ENCODE measurements at places on chromosomes 4 and X.
A peak's percentile ranks its signal among the peaks of the same experiment; 100 is the strongest.

GRCh38 chrX:66914080-66914479, 275.2 kb upstream of the EDA2R start:
- DNase-seq = no peak

DNA sequence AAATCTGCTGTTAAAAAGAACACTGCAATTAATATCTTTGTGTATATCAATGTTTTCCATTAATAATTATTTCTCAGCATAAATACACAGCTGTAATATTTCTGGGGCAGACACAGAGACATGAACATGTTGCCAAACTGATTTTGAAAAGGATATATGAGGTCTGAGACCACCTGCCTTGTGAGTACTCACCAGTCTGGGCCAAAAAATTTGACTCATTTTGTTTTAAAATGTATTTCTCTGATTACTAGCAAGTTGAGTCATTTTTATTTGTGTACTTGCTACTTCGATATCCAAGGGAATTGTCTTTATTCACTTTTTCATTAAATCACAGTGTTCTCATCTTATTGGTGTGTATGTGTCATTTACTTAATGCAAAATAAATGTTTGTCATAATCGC, 8.5 kb upstream of the RAI2 start:
- no peak for DNase-seq

- no peak for DNase-seq
Measured at GRCh38 chrX:40318801-40319200, 221.0 kb upstream of the BCOR start.

- peak; percentile 43 for DNase-seq
Measured at GRCh38 chrX:40471965-40472648, 108.7 kb upstream of the ATP6AP2 start.

- DNase-seq = no peak
Measured at GRCh38 chr4:86038037-86038436, 321.8 kb downstream of the MAPK10 start.

- no peak for DNase-seq
Measured at GRCh38 chrX:105477351-105477750, 256.9 kb upstream of the TEX13A start.

- no peak for DNase-seq
Measured at GRCh38 chr4:87895964-87896621, 63.3 kb downstream of the MEPE start.

All from activated T-cell treated with anti-CD3 and anti-CD28 coated beads, Interleukin-2, amount 50 U/mL, for 24 hours (primary cell).